ENCODE measurements at places on chromosomes 11 and 22.

DNA sequence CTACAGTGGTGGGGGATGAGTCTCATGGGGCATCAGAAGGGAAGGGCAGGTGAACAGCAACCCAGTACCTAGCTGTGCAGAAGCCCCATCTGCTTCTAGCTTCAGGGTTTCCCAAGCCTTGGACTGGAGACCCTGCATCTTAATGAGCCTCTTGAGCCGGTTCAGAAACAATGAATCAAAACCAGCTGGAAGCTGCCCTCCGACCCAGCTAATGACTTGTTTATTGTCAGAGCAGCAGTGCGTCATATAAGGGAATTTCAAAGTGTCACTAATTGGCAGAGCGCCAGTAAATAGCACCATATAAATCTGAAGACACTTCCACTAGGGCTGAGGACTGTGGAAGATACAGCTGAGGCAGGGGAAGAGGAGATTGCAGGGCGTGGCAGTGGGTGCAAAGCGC, 57.5 kb downstream of the RPUSD4 start:
- DNase-seq: no peak

DNA sequence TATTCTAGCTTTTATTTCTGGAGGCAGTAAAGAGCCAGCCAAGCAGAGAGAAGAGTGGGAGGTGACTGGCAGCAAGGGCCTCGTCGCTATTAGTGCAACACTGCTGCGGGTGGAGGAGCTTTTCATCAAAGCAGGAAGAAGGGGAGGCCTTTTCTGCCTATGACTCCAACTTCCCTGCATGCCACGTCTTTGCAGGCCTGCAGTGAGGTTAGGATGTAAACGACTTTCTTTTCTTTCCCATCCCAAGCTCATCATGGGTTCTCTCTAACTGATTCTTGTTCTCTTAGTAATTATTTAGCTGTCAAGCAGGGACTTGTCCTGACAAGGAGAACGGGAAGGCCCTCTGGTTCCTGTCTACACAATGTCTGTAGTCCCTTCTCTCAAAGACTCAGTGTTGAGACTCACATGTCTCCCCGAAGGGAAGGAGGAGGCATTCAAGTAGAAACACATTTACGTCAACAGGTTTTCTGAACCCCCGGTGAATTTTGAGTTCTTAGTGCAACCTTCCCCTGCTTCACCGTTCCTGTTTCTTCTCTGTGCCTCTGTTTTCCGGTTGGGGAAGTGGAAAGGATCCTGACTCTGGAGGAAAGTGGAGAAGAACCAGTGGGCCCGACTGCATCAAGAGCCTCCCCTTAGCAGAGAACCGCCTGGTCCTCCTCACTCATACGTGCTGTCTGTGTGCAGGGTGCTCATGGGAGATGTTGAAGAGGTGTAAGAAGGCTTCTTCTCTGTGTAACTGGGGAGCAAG, 56.9 kb downstream of the PACS1 start:
- no peak for DNase-seq

GRCh38 chr11:70305501-70305900, 35.0 kb downstream of the PPFIA1 start:
- no peak for DNase-seq

GRCh38 chr11:19193916-19194315, 7.9 kb downstream of the CSRP3 start:
- no peak for DNase-seq

DNA sequence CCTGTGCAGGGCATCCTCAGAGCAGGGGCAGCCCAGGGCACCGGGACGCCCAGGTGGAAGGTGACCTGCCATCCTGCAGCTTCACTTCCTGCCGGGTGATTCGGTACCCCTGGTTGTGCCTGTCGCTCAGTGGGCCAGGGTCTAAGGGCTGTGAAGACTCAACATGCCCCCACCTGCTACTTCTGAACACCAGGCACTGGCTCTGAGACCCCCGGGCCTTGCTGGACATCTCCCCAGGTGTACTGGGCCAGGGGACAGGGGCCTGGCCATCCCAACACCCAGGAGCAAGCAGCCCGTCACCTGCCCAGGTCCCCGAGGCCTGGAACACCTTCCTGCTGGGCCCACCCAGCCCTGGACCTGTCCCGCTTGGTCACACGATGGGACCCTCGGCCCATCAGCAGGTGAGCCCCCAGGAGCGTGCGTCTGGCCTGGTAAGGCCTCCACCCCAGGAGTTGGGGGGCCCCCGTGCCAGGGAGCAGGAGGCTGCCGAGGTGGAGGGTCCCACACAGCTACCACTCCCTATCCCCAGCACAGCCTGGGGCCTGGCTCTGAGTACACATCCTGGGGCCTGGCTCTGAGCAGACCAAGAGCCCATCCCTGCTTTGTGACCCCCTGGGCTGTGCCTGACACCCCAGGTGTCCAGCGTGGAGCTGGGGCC, 3.9 kb upstream of the MUC5B start:
- DNase-seq: no peak

DNA sequence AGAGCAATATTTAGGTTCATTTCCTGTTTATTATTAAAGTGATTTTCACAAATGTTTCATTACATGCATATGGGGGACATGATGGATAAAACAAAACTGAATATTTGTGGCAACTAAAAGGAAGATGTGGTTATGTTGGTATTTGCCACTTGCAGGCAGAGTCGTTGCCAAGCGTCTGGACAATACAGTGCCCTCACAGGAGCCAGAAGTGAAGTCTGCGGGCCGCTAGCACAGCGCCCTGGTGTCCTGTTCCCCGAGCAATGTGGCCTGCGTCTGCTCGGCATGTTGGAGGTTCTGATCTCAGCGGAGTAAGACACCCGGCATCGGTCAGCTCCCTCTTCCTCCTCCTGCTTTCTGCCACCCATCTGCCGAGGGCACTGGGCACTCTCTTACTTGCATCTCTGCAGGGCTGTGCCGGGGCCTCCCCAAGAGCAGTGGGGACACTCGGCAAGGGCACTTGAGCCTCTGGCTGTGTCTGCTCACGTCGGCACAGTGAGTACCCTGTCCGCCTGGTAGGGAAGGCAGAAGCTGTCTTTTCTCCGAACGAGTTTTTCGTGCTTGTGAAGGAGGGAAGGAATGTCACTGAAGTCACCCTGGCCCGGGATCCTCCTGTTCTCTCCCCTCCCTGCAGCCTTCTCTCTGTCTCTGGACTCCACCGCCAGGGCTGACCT, 10.5 kb upstream of the TTLL12 start:
- no peak for DNase-seq

- DNase-seq: no peak
Observed at GRCh38 chr11:130212431-130212961, 52.9 kb downstream of the ST14 start.

DNA sequence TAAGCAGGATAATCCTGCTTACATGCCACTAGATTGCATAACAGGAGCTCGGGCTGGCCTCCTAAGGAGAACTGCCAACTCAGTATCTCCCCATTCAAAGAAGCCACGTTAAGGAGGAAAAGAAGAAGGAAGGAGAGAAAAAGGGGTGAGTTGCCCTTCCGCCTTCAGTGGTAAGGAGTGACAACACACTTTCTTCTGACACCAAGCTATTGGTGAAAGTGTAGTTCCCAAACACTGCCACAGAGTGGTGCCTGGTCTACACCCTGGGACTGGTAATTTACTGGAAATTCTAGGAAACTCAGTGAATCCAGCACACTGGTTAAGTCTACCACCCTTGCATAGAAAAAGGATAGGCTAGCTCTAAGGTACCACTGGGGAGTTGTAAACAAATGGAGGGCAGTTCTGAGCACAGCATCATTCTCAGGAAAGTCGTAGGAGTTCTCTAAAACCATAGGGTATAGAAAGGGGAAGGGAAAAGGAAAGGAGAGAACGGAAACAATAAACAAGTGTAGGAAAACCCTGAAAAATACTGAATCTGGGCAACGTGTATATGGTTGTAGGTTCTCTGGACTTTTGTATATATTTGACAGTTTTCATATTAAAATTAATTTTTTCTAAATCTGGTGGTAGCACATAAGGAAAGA, 58.2 kb downstream of the RRAS2 start:
- DNase-seq: peak; percentile 31

- DNase-seq: peak; percentile 46
Observed at GRCh38 chr22:45314054-45314721, 4.5 kb downstream of the FAM118A start.

DNA sequence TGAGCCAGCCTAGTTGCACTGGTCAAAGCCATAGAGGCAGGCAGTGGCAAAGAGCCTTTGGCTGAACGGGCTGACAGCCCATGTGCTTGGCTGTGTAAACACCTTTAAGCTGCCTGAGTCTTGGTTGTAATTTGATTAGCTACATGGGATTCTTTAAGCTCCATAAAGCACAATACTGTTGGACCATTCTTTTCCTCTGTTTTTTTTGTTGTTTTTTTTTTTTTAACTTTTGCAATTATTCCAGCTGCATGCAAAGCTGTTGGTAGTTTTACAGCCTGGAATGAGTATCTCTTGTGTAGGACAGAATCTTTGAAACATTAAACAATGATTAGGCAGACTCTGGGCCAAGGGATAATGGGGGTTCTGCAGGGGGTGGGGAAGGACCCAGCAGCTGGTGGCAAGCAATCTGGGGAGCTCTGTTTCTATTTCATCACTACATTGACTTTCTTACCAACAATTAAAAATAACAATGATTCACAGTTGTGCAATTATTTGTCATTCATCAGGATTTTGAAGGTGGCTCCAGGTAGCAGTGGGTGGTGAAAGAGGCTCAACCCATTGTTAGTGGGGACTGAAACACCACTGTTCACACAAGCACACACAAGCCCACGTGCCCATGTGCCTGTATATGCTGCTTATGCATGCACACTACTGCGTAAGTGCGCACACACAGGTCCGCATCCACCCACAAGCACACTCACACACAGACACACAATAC, 69.5 kb upstream of the CSNK2A3 start:
- no peak for DNase-seq

DNA sequence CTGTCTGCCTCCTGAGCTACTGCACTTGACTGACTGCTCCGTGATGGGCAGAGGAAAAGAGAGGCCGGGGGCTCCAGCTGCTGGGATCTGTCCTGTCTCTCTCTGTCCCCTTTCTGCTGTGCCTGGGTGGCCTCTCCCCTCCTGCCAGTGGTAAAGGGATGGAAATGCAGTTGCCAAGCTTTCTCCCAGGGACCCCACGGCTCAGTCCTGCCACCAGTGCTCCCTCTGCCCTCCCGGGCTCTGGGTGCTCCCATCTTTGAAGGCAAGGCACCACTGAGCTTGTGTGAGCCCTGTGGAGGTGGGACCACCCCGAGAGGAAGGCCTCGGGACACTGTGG, 32.0 kb downstream of the NADSYN1 start:
- no peak for DNase-seq

Data from hematopoietic multipotent progenitor cell treated with erythropoietin and hydrocortisone succinate and interleukin-3 and kit ligand, for 17 days (in vitro differentiated cells).